Neural crest cell (in vitro differentiated cells): ENCODE measurements at places on chromosomes 7 and 10. TPM values are rescaled to one million over a fixed set of nuclear protein-coding genes. Genes with fewer than 3 reads are reported as not detected.

DNA sequence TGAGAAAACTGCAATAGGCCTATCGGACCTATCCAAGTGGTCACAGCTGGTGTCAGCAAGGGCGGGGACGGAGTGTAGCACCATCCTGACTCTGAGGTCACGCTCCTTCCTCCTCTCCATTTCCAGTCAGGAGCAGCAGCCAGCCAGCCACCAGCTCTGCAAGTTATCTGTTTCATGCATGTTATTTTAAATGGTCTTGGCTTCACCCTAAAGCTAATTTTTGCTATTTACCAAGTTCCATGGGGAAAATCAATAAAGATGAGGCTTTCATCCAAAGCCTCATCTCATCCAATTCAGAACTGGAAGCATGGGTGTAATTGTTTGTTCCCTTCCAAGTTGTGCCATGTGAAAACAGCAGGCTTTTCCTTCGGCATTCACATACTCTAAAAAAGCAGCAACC lies 49.3 kb downstream of the ICA1 start:
- no peaks in the 10 kb centered on the region for H3K27me3 ChIP-seq
- no peaks in the 10 kb centered on the region for H3K36me3 ChIP-seq
- H3K4me3 ChIP-seq, result no peak overlapping the region
- no peak overlapping the region for H3K27ac ChIP-seq

GRCh38 chr7:130719541-130719940 lies 14.5 kb downstream of the KLF14 start:
- no peaks in the 10 kb centered on the region for H3K36me3 ChIP-seq
- H3K27ac ChIP-seq, result no peak overlapping the region
- no peaks in the 10 kb centered on the region for H3K27me3 ChIP-seq
- no peak for DNase-seq

- peak overlapping the region; percentile 71 for H3K4me3 ChIP-seq
- peaks cover 30% of the 10 kb centered on the region for H3K36me3 ChIP-seq
- peaks cover 30% of the 10 kb centered on the region for H3K4me1 ChIP-seq
- peak; percentile 44 for DNase-seq
- no peaks in the 10 kb centered on the region for H3K27me3 ChIP-seq
- peak overlapping the region; percentile 13 for H3K27ac ChIP-seq
Observed at GRCh38 chr7:151459726-151460473, 20.0 kb upstream of the CRYGN start.

DNA sequence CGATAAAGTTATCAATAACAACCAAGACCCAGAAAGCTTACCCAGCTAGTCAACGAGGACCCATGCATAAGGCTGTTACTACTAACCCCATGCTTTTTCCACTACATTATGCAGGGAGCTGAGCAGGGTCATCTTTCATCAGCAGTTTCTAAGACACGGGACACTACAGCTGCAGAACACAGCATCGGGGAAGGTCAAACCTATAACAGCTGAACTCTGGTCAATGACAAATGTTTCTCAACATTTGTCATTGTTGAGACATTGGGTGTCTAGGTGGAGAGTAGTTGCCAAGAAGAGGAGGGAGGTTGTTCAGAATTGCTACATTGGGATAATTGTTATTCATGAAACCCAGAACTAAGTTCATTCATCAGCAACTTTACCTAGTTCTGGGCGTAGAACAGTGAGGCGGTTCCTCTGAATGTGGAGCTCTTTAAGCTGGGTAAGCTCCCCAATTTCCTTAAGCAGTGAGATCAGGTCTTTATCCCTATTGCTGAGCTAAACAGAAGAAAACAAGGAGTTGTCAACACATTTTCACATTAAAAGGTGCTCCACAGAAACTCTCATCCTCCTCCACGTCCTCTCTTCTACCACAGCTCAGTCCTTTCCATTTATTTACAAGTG lies 105.6 kb downstream of the ZNF22 start:
- H3K4me1 ChIP-seq, result no peaks in the 10 kb centered on the region
- no peak overlapping the region for H3K4me3 ChIP-seq
- DNase-seq, result no peak
- no peaks in the 10 kb centered on the region for H3K36me3 ChIP-seq
- H3K27me3 ChIP-seq, result peaks cover 13% of the 10 kb centered on the region
- no peak overlapping the region for H3K27ac ChIP-seq

DNA sequence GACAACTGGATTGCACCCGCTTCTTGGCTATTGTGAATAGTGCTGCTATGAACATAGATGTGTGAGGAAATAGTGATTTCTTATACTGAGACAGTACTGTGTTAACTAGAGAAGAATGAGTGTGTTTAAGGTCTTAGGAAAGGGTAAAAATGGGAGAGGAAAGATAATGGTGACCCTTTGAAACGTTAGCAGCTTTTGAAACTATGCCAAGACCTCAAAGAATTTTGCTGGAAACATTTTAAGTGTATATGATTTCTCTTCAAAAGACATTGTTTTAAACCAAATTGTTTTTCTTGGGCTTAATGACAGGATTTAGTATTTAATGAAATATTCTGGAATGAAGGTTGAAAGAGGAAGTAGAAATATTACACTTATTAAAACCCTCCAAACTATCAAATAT lies 100.8 kb upstream of the ARHGAP21 start:
- no peak overlapping the region for H3K4me3 ChIP-seq
- DNase-seq, result no peak
- peaks cover 2% of the 10 kb centered on the region for H3K36me3 ChIP-seq
- no peaks in the 10 kb centered on the region for H3K27me3 ChIP-seq
- peaks cover 6% of the 10 kb centered on the region for H3K4me1 ChIP-seq
- no peak overlapping the region for H3K27ac ChIP-seq

Gene CPA4
- total RNA-seq, result 0.41 and 0.72 TPM in 2 replicates

Gene FOXI2
- not detected in 2 replicates for total RNA-seq

GRCh38 chr10:23319835-23320234 lies 24.8 kb downstream of the C10orf67 start:
- no peak for DNase-seq
- H3K27ac ChIP-seq, result no peak overlapping the region
- H3K4me1 ChIP-seq, result no peaks in the 10 kb centered on the region
- no peak overlapping the region for H3K4me3 ChIP-seq

DNA sequence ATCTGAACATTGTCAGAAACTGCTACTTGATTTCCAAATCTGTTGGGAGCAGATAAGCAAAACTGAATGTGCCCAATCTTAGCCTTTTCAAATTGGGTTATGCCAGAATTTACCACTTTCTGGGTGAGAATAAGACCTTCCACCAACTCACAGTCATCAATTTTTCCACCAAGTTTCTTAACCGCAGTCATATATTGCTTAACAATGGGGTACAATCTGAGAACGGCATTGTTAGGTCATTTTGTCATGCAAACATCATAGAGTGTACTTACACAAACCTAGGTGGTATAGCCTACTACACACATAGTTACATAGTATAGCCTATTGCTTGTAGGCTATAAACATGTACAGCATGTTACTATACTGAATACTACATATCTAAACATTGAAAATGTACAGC lies 16.0 kb downstream of the MRPS33 start:
- H3K27ac ChIP-seq, result no peak overlapping the region
- DNase-seq, result no peak
- no peaks in the 10 kb centered on the region for H3K4me1 ChIP-seq
- H3K4me3 ChIP-seq, result no peak overlapping the region
- H3K36me3 ChIP-seq, result no peaks in the 10 kb centered on the region
- peaks cover 9% of the 10 kb centered on the region for H3K27me3 ChIP-seq

DNA sequence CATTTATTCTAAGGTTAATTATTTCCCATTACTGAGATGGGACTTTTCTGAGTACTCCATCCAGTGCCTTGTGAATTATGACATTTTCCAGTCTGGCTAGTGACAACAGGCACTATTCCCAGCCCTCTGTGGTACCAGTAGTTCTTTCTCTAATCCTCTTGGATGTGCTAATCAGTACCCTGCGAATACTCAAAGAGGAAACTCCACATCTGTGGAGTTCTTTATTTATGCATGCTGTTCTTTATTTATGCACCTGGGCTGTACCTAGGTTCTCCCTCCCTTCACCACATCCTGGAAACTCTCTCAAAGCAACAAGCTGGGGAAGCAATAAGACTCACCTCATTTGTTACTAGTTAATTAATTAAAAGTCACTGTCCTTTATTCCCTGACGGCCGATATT lies 83.5 kb downstream of the TSPAN12 start:
- no peaks in the 10 kb centered on the region for H3K27me3 ChIP-seq
- no peak overlapping the region for H3K27ac ChIP-seq
- H3K4me1 ChIP-seq, result no peaks in the 10 kb centered on the region

DNA sequence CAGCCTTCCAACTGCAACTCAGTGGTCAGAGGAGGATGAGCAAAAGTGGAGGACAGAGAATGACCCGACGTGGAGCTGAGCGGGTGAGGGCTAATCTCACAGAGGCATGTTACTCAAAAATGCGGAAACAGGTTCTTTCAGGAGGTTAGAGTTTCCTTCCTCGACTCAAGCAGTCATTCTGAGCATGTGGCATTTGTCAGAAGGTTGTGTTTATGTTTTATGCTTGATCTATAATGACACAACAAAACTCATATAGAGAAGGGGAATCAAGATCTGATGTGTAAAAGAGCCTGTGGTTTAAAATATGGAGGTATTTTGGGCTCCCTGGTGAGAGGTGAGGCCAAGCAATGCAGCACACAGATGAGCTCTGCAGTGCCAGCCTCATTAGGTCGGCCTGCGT lies 311.4 kb downstream of the ADARB2 start:
- peaks cover 2% of the 10 kb centered on the region for H3K27me3 ChIP-seq
- DNase-seq, result no peak
- H3K4me3 ChIP-seq, result no peak overlapping the region
- no peak overlapping the region for H3K27ac ChIP-seq

GRCh38 chr10:19719284-19719683 lies 96.9 kb upstream of the PLXDC2 start:
- H3K4me3 ChIP-seq, result no peak overlapping the region
- no peaks in the 10 kb centered on the region for H3K36me3 ChIP-seq
- no peaks in the 10 kb centered on the region for H3K27me3 ChIP-seq
- DNase-seq, result no peak

GRCh38 chr10:91153508-91153907 lies 67.0 kb upstream of the PCGF5 start:
- no peak overlapping the region for H3K27ac ChIP-seq
- no peak overlapping the region for H3K4me3 ChIP-seq
- H3K27me3 ChIP-seq, result no peaks in the 10 kb centered on the region
- H3K4me1 ChIP-seq, result no peaks in the 10 kb centered on the region
- no peaks in the 10 kb centered on the region for H3K36me3 ChIP-seq

GRCh38 chr7:30923009-30923773 lies 11.5 kb downstream of the AQP1 start:
- no peak overlapping the region for H3K4me3 ChIP-seq
- no peak for DNase-seq
- H3K36me3 ChIP-seq, result no peaks in the 10 kb centered on the region
- no peaks in the 10 kb centered on the region for H3K4me1 ChIP-seq
- H3K27me3 ChIP-seq, result no peaks in the 10 kb centered on the region

Gene GRM3
- 2.9 and 3.4 TPM in 2 replicates for total RNA-seq

Gene METTL27
- total RNA-seq, result 1.7 and 2.3 TPM in 2 replicates

DNA sequence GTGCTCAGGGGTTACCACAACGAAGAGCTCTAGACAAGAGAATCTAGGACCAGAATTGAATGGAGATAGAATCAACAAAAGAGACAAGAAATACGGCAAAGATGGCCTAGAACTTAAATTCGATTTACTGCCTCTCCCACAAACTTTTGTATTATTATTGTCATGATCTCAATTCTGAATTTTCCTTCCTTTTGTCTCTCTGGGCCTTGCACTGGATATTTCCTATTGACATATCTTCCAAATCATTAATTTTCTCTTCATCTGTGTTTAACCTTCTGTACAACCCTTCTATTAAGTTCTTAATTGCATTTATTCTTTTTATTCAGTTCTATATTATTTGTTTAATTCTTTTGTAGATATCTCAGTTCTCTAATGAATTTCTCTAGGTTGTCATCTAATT lies 28.4 kb downstream of the VSTM4 start:
- DNase-seq, result no peak
- H3K27ac ChIP-seq, result no peak overlapping the region
- H3K4me3 ChIP-seq, result no peak overlapping the region

- no peak overlapping the region for H3K4me3 ChIP-seq
- H3K27ac ChIP-seq, result peak overlapping the region; percentile 83
- peaks cover 18% of the 10 kb centered on the region for H3K27me3 ChIP-seq
- H3K4me1 ChIP-seq, result peaks cover 11% of the 10 kb centered on the region
- no peaks in the 10 kb centered on the region for H3K36me3 ChIP-seq
- no peak for DNase-seq
Observed at GRCh38 chr10:80894311-80894791, 356.6 kb downstream of the SH2D4B start.
